ENCODE measurements at places on chromosomes 5 and 9.

- DNase-seq: no peak
These were observed 11.0 kb upstream of the EEIG1 start for GRCh38 chr9:127991757-127992274.

- DNase-seq: no peak
These were observed 26.3 kb downstream of the SLC28A3 start for GRCh38 chr9:84314306-84314705.

DNA sequence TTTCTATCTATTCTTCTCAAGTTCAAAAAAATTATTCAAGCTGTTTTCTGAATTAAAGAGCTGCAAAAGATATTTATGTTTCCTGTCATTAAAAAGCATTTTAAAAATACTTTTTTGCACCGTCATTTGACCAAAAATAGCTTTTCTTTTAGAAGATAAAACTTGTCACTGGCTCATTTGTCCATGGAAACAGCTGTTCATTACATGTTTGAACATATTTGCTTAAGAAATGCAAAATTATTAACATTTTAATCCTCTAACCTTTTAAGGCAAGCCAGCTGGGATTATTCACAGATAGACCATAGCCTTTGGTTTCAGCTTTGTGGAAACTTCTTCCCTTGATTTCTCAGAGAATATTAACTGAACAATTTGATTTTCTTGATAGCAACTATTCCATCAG lies 393.9 kb downstream of the TUSC1 start:
- DNase-seq: no peak

DNA sequence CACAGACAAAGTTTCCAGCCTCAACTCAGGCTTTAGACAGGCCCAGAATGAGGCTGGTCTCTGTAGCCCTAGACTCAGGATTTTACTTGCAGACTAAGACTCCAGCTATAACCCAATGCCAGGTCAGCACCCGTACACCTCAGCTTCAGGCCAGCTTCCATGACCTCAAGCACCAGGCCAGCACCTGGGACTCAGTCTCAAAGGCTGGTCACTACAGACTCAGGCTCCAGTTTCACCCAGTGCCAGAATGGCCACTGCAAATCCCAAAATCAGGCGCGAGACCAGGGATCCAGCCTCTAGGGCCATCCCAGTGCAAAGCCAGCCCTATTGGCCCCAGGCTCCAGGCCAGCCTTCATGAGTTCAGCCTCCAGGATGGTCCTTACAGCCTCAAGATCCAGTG lies 44.9 kb downstream of the C9 start:
- DNase-seq: no peak

DNA sequence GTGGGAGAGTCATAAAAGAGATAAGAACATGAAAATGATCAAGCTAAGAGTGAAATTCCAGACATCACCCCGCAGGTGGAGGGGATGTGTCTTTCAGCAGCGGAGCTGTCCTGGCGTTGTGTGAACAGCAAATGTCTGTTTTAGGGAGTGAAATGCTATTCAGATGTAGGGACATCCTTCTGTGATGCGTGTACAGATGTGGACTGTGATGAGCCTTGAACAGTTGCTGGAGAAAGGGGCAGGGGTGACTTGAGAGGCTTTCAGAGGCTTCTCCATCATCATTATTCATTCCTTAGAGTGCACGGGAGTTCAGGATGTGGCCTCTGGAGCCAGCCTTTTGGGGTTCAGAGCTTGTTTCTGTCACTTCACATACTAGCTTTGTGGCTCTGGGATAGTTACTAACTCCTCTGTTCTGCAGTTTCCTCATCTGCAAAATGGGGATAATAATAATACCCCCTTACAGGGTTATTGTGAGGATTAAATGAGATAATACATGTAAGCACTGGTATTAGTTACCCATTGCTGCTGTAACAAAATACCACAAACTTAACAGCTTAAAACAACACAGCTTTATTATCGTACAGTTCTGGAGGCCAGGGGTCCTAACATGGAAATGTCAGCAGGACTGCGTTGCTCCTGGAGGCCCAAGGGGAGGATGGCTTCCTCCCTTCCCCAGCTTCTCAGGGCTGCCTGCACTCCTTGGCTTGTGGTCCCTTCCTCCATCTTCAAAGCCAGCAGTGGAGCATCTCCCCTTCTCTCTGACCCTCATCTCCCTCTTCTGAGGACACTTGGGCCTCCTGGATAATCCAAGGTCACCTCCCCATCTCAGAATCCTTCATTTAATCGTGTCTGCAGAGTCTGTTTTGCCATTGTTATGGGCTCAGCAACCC lies 9.4 kb downstream of the TRAF1 start:
- DNase-seq: no peak

DNA sequence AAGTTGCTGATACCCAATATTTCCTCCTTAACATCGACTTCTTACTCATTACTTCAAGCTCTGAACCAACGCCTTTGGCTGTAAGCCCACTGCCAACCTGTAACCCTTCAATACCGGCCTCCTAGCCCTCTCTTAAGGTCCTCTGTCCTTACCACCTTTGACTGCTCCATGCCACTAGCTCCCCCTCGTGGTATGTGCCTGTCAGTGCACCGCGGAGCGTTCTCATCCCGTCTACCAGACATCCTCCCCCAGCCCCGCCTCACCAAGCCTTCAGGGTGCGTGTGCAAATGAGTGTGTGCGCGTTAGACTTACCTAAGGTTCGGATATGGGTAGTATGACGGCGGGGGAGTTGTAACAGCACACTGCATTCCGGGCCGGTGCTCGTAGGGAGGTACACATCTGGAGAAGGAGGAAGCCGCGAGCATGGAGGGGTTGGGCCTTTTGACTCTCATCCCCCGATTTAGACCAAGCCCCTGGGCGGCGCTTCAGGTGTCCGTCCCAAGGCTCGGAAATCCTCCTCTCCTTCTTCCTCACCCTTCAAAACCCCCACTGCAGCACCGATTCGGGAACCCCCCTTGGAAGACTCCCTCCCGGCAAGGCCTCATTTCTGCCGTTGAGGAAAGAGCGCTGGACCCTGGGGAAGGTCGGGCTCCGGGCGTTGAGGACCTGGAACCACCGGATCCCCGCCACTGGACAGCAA lies 2.8 kb upstream of the MYORG start:
- peak; percentile 89 for DNase-seq

DNA sequence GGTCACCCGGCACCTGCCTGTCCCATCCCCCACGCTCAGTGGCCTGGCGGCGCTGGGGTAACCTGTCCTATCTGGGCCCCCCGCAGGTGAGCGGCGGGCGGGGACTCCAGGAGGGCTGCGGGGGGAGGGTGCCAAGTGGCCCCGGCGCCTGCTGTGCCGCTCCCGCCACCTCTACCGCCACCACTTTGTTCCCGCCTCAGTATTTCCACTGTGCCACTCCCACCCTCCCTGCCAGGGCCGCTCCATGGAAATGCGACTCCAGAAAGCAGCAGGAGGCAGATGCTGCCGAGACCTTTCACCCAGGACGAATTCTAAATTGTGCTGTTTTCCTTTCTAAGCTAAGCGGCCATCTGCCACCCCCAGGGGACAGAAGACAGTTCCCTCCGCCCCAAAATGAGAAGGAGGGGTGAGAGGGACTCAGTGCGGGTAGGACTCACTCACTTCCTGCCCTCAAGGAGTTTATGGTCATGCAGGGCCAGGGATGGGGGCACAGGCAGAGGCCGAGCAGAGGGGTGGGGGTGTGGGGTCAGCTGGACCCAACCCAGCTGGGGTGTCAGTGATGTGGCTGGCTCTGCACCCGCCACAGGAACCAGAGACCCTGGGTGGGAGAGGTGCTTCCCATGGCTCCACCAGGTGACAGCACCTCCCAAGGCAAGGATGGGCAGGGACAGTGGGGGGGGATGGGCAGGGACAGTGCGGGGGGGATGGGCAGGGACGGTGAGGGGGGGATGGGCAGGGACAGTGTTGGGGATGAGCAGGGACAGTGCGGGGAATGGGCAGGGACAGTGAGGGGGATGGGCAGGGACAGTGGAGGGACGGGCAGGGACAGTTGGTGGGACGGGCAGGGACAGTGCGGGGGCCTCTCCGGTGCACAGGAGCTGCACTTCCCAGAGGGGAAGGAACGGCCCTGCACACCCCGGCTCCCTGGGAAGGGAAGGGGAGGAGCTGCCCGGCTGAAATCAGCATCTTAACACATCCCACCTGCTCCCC lies 17.8 kb downstream of the NOTCH1 start:
- DNase-seq: no peak

- peak; percentile 76 for DNase-seq
These were observed 222.3 kb downstream of the GLIS3 start for GRCh38 chr9:4077499-4078102.

DNA sequence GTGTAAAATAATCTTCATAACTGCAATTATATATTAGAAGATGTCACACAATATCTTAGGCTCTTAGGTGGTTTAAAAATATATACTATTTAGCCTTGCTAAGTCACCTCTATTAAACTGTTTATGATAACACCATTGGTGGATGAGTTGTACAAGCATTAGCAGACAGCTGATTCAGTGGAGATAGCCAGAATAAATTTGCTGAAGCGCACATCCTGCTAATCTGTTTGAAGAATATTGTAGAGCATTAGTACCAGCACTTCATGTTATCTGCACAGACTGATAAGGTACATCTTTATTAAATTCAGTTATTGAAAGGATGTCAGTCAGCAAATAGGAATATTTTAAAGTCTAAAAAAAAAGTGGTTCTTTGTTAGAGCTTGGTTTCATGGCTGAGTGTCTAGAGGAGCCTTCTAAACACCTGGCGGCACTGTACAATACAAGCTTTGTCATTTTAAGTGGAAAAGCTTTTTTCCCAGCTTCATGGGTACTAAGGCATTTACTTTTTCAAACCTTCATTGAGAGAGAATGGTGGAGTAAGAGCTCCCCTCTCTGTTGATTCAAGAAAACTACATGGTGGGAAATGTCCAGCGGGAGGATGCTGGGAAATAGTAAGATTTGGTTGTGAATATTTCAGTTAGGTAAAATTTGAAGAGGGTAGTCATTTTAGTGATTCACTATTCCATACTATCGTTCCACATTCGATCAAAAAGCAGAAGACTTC lies 275.1 kb downstream of the SLF1 start:
- DNase-seq: no peak

- peak; percentile 46 for DNase-seq
These were observed 1.5 kb upstream of the TMED7 start for GRCh38 chr5:115627295-115627865.

- no peak for DNase-seq
These were observed 246.0 kb upstream of the ANKRD55 start for GRCh38 chr5:56479126-56479525.

DNA sequence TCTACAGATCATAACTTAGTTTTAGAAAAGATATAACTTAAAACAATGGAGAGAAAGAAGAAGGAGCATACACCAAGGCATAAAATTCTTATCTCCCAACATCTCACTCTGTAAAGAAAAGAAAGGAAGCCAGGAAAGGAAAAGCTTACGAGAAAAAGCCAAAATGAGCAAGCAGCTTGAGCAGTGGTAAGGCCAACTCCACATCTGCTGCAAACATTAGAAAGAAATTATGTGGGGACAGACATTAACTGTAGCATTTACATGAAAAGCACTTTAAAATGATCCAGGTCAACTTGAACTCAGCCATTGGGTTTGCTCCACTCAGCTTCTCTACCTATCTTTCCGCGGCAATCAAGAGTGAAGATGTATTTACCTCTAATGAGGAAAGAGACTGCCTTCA lies 176.9 kb downstream of the BNC2 start:
- no peak for DNase-seq

DNA sequence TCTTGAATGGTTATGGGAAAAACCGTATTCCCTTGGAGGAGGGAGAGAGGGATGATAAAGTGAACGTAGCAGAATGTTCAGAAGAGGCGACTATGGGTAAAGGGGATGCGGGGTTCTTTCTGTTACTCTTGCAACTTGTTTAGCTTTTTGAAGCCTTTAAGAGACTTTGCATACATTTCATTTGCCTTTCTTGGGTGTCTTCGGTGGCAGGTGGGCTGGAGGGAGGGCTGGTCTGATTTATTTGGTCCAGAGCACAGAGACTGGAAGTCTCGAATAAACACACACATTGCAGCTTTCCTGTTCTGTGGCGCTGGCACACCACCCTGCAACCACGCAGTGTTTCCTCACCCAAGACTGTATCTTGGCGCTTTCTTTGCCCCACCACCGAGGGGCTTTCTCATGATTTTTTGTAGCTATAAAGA lies 23.2 kb downstream of the TTF1 start:
- no peak for DNase-seq

- DNase-seq: peak; percentile 74
These were observed 59.3 kb downstream of the SLC46A2 start for GRCh38 chr9:112831281-112831851.

- DNase-seq: no peak
These were observed 317.9 kb upstream of the IRX1 start for GRCh38 chr5:3277590-3278196.

DNA sequence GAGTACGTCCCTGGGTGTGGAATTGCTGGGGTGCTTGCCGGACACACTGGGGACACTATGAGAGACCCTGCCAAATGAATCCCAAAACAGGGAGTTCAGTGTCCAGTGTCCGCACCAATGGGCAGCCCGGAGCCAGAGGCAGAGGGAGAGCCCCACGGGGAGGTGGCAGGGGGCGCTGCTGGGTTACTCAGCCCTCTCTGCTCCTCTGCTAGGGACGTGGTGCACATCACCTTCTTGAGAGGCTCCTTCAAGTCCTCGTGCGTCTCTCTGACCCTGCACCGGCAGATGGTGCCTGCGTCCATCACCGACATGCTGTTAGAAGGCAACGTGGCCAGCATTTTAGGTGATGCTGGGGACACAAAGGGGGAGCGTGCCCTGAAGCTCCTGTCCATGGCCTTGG lies 20.8 kb downstream of the STKLD1 start:
- DNase-seq: no peak

DNA sequence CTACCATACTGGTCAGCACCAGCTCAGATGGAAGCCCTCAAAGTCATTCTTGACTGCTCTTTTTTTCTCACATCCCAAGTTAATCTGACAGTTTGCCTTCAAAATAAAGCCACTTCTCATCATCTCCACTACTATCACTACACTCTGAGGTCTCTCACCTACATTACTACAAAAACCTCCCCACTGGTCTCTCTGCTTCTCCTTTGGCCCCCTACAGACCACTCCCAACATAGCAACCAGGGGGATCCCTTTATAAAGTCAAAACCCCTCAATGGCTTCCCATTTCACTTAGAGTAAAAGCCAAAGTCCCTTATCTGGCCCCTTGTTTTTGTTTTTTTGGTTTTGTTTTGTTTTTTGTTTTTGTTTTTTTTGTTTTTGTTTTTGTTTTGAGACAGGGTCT lies 4.6 kb downstream of the ARAP3 start:
- no peak for DNase-seq

DNA sequence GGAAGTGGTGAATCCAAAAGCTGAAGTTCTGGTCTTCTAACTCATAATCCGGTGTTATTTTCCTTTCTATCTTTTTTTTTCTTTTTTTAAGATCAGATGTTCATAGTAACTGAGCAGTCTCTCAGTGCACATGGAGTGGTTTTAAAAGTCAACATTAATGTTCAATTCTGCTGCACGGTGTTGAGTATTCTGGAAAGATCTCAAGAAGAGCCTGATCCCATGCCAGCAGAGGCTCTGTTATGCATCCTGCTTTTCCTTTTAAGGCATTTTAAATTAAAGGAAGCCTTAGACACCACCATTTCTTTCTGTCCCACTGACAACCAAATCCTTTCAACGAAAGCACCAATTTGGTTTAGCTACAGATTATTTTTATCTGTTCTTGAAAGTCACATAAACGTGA lies 33.4 kb downstream of the SEMA5A start:
- no peak for DNase-seq

- no peak for DNase-seq
These were observed 42.8 kb upstream of the RAD23B start for GRCh38 chr9:107240260-107240659.
